ENCODE measurements at places on chromosomes 11 and 22. TPM values are rescaled to one million over a fixed set of nuclear protein-coding genes. Genes with fewer than 3 reads are reported as not detected.
A peak's percentile ranks its signal among the peaks of the same experiment; 100 is the strongest.

CCDC89 gene
- total RNA-seq: not detected

NR1H3 gene
- total RNA-seq: 8.5 TPM

MUC2 gene
- not detected for total RNA-seq

ACTN3 gene
- not detected for total RNA-seq

CASP12 gene
- total RNA-seq: not detected

- no peak for DNase-seq
Measured at GRCh38 chr11:10305964-10306918, 1.4 kb downstream of the ADM start.

- DNase-seq: no peak
Measured at GRCh38 chr11:102950622-102951081, 4.9 kb downstream of the MMP13 start.

GRCh38 chr11:96254087-96254486, 88.9 kb downstream of the MAML2 start:
- DNase-seq: no peak

GRCh38 chr11:79198898-79199250, 242.0 kb downstream of the TENM4 start:
- DNase-seq: no peak

DNA sequence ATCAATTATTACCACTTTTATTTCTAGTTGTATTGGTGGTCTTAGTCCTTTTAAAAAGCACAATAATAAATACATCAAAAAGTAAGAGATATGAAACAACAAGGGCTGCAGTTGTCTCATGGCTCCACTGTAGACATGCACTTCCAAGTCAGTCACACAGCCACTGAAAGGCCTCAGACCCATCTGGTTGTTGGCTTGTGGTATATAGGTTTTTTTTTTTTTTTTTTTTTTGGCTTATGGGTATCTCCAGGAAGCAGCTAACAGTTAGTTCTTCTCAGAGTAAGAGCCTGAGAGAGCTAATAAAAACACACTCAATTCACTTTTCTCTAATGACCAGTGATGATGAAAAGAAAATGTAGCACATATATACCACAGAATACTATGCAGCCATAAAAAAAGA, 6.0 kb upstream of the OR52E6 start:
- no peak for DNase-seq

GRCh38 chr11:44159848-44160721, 64.6 kb downstream of the EXT2 start:
- DNase-seq: no peak

- DNase-seq: no peak
Measured at GRCh38 chr11:27420722-27421572, 51.6 kb downstream of the LGR4 start.

CRYBA4 gene
- not detected for total RNA-seq

DNA sequence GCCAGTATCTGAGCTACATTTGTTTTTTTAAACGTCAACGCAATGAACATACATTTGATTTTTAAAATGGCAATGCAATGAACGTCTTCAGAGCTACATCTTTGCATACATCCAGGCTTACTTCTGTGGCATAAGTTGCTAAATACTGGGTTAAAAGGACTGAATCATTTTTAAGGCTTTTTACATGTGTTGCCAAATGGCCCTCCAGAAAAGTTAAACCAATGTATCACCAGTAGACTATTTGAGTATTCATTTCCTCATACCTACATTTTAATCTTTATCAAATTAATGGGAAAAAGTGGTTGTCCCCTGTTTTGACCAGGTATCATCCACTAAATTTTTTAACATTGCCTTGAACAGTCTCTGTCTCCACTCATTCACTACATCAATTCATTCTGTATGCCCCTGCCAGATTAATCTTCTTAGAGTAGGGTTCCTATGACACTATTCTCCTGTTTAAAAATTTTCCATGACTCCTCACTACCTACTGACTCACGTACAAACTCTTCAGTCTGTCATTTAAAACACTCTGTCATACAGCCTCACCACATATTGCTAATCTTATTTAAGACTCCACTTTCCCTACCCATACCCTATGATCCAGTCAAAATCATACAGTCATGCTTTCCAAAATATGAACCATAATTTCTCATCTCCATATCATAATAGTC, 12.4 kb upstream of the PRRG4 start:
- no peak for DNase-seq

ALDH3B2 gene
- not detected for total RNA-seq

GRCh38 chr22:35530700-35531099, 9.9 kb upstream of the RASD2 start:
- DNase-seq: no peak

DNA sequence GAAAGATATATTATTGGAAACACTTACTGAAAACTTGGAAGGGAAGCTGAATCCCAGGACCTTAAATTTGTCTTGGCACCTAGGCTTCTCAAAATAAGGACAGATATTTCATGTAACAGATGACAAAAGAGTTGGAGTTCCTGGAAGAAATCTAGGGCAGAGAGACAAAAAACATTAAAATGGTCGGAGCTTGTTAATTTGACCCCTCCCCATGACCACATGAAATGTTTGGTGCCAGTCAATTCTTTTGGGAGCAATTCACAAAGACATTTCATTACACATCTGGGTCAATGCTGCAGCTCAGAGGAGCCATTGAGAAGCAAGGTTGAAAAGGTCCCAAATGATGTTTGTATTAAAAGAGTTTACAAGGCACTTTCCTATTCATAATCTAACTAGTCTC, 162.0 kb upstream of the GUCY1A2 start:
- DNase-seq: no peak

IL18 gene
- total RNA-seq: 31.3 TPM

- DNase-seq: no peak
Measured at GRCh38 chr22:17946662-17947367, 77.5 kb downstream of the MICAL3 start.

- no peak for DNase-seq
Measured at GRCh38 chr11:117201658-117202305, 2.6 kb downstream of the TAGLN start.

DNA sequence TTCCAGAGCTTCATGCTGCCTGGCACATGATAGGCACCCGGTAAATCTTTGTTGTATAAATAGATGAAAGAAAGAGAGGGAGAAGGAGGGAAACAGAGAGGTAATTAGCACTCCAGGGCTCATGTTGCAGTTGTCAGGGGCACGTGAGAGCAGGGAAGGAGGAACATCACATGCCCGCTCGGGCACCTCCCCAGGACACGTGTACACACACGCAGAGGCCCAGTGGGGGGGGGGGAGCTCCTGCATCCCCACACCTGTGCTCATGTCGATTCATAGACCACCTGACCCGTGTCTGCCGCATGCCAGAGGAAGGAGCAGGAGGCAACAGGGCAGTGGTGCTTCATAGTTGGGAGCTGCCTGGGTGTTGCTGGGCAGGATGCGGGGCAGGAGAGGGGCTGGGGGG, 37.1 kb upstream of the NNMT start:
- DNase-seq: no peak

- peak; percentile 55 for DNase-seq
Measured at GRCh38 chr11:19646921-19647320, 65.7 kb upstream of the NAV2 start.

PRR5L gene
- total RNA-seq: 13.2 TPM

- no peak for DNase-seq
Measured at GRCh38 chr22:39382410-39382809, 17.2 kb upstream of the TAB1 start.

CCDC116 gene
- 0.29 TPM for total RNA-seq

DNA sequence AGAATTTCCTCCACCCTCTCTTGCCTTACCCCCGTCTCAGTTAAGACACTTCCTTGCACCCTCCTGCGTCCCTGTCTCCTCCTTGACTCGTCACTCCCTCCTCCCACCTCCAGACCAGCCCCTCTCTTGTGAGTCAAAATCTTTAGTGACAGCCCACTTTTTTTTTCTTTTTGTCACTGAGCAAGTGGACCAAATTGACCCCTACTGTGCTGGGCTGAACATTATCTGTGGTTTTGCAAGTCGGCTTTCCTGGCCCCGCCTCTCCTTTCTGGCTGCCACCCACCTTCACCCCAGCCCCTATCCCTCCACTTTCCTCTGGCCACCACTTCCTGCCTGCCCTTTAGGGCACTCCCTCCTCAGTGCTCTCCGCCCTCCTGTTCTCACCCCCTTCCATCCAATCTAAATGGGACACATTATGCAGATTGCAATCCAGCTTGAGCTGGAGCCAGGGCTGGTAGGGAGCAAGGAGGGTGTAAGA, at the start of gene APLNR:
Gene APLNR, minus strand, starts transcription at position 47 of the 478 bp plus-strand sequence. CDS start 246 bp downstream, outside the sequence.
- no peak for DNase-seq

DNA sequence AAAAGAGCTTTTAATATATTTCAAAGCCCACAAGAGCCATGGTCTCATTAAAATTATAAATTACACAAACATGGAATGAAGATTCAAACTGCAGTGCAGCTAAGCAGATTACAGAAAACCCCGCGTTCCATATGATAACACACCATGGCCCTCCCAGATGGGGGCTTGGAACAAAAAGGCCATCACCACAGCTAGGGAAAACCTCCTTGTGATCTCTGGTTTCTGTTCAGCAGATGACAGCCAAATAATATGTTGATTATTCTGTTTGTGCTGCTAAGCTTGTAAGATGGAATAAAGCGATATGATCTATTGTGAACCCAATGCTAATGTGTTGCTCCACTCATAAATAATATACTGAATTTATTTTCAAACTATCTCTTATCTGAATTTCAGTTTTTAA, 28.5 kb downstream of the IMMP1L start:
- no peak for DNase-seq

GRCh38 chr11:107675902-107676301, 36.0 kb downstream of the SLN start:
- no peak for DNase-seq

HBG2 gene
- not detected for total RNA-seq

GRCh38 chr22:20889025-20889704, 28.0 kb upstream of the CRKL start:
- no peak for DNase-seq

DNA sequence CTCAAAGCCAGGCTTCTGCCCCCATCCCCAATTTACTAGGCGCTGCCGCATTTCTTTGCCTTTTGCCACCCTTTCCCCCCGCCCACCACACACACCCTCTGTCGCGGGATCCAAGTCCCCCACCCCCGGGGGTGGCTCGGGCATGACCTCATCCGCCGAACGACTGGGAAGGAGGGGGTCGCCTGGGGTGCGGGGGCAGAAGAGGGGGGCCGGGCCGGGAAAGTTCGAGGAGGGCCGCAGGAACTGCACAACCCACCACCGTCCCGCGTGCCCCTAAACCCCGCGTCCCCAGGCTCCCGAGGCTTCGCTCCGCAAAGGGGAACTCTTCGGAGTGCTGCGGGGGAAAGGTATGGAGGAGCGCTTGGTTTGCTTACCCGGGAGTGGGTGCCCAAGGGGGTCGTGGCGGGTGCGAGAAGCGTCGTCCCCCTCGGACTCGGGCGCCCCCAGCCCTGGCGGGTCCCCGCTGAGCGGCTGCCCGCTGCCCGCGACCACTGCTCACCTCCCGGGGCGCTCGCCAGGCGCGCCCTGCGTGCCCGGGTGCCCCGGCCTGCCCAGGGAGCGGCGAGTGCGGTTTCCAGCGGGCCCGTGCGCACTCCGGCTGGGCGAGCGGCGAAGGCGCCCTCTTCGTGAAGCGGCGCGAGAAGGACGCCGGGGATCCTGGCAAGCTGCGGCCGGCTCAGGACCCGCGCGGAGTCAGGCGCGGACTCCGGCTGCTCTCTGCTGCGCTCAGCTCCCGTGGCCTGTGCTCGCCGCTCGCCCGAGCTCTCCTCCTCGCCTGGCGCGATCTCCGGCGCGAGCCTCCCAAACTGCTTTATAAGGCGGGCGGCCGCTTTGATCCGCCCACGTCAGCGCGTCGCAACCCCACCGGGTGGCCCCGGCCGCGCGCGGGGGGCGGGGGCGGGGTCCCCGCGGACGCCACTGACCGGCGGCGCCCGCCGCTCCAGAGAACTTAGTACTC, 4.0 kb upstream of the WNT11 start:
- DNase-seq: no peak

OR51B5 gene
- not detected for total RNA-seq

RTN4R gene
- total RNA-seq: 18.6 TPM

CARD18 gene
- not detected for total RNA-seq

SULT4A1 gene
- total RNA-seq: 2.1 TPM

GRCh38 chr11:65947133-65947532, 1.9 kb downstream of the TSGA10IP start:
- no peak for DNase-seq

GRCh38 chr22:30460147-30460546, 11.7 kb downstream of the SEC14L3 start:
- no peak for DNase-seq

DNA sequence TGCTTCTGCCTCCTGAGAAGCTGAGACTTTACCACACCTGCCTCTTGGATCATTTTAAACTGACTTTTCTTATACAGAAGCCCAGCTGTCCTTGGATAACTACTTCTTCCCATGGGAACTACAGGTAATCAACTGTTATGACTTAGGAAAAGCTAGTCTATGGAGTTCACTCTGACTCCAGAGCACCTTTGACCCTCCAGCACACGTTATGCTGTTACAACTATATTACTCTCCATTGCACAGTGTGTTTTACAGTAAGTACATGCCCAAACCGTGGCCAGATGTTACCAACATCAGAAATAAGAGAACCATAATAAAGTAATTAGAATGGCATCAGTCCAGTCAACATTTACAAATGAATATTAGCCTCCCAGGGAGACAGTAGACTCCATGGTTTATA, 21.3 kb upstream of the TSG101 start:
- no peak for DNase-seq

KCNQ1OT1 gene
- total RNA-seq: 0.14 TPM

CASP5 gene
- total RNA-seq: not detected

- no peak for DNase-seq
Measured at GRCh38 chr11:75547177-75547576, 14.9 kb upstream of the SERPINH1 start.

DNA sequence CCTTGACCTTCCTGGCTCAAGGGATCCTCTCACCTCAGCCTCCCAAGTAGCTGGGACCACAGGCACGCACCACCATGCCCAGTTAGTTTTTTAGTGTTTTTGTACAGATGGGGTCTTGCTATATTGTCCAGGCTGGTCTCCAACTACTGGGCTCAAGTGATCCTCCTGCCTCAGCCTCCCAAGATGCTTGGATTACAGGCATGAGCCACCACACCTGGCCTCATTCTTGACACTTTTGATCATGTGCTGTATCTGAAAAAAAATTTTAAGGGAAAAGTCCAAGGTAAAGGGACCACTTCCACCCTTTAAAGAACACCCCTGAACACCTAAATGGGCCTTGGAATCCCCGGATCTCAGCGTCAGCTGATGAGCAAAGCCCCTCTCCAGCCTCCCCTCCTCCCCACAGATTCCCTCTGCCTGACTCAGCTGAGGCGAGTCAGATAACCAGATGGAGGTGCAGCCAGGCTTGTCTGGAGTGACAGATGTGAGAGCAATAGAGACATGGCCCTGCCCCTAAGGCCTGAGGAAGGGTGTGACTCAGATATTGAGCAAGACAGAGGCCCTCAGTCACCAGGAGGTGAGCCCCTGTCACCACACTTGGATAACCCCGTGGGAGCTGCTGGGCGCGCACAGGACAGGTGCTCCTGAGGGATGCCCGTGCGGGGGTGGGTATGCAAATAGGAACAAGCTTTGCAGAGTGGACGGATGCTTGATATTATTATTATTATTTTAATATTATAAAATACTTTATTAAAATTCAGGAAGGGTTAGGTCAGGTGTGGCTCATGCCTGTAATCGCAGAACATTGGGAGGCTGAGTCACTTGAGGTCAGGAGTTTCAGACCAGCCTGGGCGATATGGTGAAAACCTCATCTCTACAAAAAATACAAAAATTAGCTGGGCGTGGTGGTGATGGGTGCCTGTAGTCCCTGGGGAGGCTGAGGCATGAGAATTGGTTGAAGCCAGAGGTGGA, 5.0 kb upstream of the CCDC88B start:
- peak; percentile 95 for DNase-seq

GRCh38 chr11:130672911-130673310, 224.5 kb downstream of the ADAMTS15 start:
- peak; percentile 56 for DNase-seq

APOL4 gene
- not detected for total RNA-seq

GRCh38 chr11:62353841-62354240, 16.6 kb downstream of the ASRGL1 start:
- no peak for DNase-seq

APOA5 gene
- not detected for total RNA-seq

All from epithelial cell of proximal tubule (primary cell).